ENCODE measurements at places on chromosomes 6 and 20. TPM values are rescaled to one million over a fixed set of nuclear protein-coding genes. Genes with fewer than 3 reads are reported as not detected.
A peak's percentile ranks its signal among the peaks of the same experiment; 100 is the strongest.

The TXLNB gene
- total RNA-seq = 125 TPM

The WASF1 gene
- 1.2 TPM for total RNA-seq

The RAD21L1 gene
- total RNA-seq = not detected

The OVOL2 gene
- total RNA-seq = not detected

The TFAP2D gene
- total RNA-seq = not detected

The HCRTR2 gene
- not detected for total RNA-seq

- no peak for DNase-seq
Measured at GRCh38 chr6:24284006-24284405, 73.9 kb downstream of the DCDC2 start.

- DNase-seq = no peak
Measured at GRCh38 chr6:35425284-35425683, 26.9 kb upstream of the FANCE start.

DNA sequence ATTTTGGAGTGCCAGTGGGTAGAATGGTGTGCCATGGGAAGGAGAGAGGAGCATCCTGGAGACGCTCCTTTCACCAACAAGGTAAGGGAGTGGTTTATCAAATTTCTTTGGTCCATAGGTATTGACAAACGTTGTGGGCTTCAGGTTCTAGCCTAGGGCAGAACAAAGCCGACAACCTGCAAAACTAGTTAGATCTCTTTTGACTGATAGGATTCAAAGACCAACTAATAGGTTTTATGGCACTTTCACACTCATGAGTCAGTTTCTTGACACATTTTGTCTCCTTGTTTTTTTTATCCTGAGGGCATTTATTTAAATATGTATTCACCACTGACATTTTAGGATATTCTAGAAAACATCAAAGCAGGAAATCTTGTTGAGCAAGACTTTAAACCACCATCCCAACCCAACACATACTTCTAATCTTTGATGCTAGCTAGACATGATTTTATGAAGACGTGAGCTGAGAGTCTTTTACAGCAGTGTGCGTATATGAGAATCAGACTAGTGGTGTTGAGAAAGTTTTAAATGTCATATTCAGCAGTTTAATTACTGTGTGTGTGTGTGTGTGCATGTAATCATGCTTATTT, 370.4 kb upstream of the HSF2 start:
- DNase-seq = no peak

DNA sequence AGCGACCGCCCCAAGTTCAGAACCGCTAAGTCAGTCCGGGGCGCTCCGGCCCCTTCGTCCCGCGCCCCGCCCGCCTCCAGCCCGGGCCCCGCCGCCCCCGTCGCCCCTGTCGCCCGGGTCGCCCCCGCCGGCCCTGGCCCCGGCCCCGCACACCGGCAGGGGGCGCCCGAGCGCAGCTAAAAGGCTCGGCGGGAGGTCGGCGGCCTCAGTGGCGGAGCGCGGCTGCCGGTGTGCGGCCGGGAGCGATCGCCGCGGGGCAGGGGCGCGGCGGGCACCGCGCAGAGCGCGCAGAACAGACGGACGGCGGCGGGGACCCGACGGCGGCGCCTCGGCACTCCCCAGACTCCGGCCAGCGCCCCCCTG, at the start of gene FNDC1:
Gene FNDC1, plus strand, starts transcription at position 208 of the 363 bp plus-strand sequence. CDS start 197 bp downstream, outside the sequence.
- DNase-seq = peak; percentile 69

DNA sequence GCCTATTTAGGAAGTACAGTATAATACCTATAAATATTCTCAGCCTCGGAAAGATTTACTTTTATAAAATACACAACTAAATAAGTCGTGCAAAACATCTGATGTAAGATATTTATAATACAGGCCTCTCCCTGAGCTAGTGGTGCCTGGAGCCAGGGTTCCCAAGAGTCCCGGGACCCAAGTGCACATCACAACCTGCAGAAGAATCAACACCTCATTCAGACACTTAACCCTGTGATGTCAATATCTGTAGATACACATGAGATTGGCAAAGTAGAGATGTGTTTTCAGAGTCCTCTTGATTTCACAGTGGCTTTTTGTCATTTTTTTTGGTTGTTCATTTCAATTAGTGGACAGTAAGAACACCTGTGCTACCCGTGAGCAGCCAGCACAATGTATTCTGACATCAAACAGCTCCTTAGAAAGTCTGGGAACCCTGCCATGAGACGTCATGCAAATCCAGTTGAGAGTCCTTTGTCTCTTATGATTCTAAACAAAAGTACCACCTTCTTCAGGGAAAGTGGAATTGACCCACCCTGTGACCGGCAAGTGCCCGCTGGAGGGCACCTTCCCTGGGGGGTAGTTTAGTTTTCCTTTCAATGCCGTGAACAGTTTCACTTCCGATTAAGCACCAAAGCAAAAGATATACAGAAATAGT, 101.6 kb downstream of the DACT2 start:
- no peak for DNase-seq

GRCh38 chr20:20741087-20742045, 28.9 kb upstream of the RALGAPA2 start:
- no peak for DNase-seq

DNA sequence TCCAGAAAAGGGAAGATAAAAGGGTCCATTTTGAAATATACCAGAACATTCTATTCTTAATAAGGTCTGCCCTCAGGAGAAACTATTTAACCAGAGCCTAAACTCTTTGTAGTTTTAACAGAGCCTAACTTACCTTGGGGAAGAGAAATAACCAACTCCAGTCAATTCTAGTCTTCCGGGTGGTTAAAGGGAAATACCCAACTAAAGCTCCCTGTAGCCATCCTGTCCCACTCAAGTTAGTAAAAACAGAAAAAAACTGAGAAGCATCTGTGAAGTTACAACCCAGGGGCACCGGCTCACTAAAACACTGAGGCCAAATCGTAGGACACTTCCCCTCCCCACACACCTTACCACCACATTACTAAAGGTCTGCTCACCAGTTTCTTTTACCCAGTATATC, 23.7 kb downstream of the CEP85L start:
- no peak for DNase-seq

- DNase-seq = no peak
Measured at GRCh38 chr6:38144365-38144945, 324.9 kb downstream of the ZFAND3 start.

DNA sequence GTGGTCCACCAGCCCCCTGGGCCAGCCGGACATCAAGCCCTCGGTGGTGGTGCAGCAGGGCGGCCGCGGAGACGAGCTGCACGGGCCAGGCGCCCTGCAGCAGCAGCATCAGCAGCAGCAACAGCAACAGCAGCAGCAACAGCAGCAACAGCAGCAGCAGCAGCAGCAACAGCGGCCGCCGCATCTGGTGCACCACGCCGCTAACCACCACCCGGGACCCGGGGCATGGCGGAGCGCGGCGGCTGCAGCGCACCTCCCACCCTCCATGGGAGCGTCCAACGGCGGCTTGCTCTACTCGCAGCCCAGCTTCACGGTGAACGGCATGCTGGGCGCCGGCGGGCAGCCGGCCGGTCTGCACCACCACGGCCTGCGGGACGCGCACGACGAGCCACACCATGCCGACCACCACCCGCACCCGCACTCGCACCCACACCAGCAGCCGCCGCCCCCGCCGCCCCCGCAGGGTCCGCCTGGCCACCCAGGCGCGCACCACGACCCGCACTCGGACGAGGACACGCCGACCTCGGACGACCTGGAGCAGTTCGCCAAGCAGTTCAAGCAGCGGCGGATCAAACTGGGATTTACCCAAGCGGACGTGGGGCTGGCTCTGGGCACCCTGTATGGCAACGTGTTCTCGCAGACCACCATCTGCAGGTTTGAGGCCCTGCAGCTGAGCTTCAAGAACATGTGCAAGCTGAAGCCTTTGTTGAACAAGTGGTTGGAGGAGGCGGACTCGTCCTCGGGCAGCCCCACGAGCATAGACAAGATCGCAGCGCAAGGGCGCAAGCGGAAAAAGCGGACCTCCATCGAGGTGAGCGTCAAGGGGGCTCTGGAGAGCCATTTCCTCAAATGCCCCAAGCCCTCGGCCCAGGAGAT, 1.0 kb downstream of the POU3F2 start:
- peak; percentile 44 for DNase-seq

DNA sequence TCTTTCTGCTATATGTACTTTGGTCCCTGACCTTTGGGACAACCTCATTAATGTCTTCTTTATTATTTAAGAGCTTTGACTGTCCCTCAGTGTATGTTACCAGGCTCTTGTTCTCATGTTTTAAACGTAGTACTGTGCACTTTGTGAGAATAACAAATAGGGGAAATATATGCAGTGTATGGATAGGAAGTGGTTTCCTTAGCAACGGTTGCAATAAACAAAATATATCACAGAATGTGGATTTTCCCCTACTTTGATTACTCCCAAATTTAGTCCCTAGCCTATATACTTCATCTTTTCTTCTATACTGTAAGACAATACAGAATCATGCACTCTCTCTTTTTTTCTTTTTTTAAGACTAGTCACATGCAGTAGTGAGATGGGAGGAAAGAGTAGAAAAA, 123.8 kb upstream of the AKIRIN2 start:
- no peak for DNase-seq

DNA sequence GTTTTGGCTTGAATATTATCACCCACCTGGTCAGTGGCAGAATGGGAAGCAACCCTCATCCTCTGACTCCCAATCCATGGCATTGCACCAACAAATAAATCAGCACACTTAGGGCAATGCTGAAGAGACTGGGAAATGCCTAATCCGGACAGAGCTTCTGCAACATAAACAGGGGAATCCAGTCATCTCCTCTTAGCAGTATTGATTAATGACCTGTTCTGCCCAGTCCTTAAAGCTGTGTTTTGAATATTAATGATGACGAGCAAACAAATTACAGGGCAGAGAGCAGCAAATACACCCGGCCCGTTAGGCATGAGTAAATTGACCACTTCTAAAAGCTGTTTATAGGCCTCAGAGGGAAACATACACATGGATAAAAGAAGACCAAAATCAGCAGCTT, 77.0 kb upstream of the B3GAT2 start:
- no peak for DNase-seq

DNA sequence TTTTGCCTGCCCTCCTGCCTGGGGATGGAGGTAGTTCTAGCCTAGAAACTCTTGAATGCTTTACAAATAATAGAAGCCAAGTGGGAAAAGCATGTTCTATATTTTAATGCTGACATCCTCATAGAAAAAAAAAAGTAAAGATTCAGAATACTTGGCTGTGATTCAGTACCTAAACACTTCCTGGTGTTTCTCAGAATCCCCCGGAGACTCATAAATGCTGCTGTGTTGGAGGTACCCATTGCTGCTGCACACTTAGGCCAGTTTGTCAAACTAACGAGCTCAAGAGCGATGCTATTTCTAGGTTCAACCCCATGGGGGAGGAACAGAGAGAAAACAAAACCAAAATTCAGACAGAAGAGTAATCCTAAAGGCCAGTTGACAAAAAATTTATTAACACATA, 38.8 kb upstream of the ZFP64 start:
- DNase-seq = no peak

Data from Right ventricle myocardium superior (tissue), 1 donor.